ENCODE measurements at places on chromosomes 3 and 15.

GRCh38 chr3:26621906-26622620 lies 509 bp upstream of the LRRC3B start:
- DNase-seq = no peak

DNA sequence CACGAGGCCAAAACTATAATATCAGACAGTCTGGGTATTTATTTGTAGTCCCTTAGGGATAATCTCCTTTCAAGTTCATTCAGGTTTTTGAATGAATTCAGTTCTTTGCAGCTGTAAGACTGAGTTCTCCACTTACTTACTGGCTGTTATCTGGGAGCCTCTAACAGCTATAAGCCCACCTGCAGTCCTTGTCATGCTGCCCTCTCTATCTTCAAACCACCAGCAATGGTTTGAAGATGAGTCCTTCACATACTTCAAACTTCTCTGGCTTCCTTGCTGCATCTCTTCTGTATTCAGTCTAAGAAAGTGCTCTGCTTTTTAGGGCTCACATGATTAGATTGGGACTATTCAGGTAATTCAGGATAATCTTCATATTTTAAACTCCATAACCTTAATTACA lies 154.5 kb upstream of the STT3B start:
- DNase-seq = no peak

GRCh38 chr3:3405131-3405530 lies 225.6 kb upstream of the CRBN start:
- no peak for DNase-seq

DNA sequence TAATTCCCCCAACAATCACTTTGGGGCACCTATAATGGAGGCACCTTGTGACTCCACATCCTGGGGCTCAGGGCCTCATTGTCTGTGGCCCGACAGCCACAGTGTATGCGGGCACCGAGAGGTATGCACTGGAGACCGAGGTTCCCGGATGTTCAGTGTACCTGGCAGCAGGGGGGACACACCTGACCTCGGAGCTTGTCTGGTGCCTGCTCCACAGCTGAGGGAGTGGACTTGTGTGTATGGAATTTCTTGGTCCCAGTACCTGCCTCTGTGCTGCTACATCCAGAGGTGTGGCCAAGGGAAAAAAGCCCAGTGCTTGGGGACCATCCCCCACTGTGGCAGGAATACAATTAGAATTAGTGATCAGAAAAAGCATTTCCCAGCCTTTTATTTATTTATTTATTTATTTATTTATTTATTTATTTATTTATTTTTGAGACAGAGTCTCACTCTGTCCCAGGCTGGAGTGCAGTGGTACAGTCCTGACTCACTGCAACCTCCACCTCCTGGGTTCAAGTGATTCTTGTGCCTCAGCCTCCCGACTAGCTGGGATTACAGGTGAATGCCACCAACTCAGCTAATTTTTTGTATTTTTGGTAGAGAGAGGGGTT lies 8.8 kb upstream of the AEN start:
- no peak for DNase-seq
